ENCODE measurements at places on chromosomes 1 and 21.

GRCh38 chr1:213530611-213531320, 457.0 kb upstream of the PROX1 start:
- no peak for DNase-seq

GRCh38 chr1:21861602-21862429, 49.8 kb downstream of the LDLRAD2 start:
- DNase-seq: no peak

DNA sequence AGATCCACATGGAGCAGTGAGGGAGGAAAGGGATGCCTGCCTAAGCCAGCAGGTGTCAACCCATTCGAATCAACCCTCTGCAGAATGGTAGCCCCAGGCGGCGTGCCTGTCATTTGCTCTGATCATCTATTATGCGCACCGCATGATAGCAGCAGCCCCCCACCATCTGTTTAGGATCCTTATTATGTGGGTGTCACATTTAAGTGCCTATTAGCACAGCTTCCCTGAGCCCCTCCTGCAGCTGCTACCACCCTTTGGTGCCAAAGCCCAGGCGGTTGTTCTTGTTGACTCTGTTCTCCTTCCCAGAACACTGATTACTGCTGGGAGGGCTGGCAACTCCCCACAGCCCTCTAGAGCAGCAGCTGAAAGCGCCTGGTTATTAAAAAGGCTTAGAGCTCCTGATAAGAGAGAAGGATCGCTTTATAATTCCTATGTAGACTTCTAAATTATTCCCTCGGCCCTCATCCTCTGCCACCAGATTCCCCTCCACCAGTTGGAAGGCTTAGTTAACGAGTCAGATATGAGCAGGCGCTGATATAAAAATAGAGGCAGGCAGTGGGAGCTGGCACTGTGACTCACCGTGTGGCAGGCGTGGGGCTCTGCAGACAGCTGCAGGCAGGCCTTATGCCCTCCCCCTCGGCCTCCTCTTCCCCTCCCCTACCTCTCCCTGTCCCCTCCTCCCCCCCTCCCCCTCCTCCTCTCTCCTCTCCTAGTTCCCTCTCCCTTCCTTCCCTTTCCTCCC, 23.0 kb downstream of the ACTA1 start:
- DNase-seq: no peak

- no peak for DNase-seq
Measured at GRCh38 chr1:226891846-226892523, 21.6 kb downstream of the PSEN2 start.

- no peak for DNase-seq
Measured at GRCh38 chr1:95223110-95223509, 10.9 kb upstream of the RWDD3 start.

DNA sequence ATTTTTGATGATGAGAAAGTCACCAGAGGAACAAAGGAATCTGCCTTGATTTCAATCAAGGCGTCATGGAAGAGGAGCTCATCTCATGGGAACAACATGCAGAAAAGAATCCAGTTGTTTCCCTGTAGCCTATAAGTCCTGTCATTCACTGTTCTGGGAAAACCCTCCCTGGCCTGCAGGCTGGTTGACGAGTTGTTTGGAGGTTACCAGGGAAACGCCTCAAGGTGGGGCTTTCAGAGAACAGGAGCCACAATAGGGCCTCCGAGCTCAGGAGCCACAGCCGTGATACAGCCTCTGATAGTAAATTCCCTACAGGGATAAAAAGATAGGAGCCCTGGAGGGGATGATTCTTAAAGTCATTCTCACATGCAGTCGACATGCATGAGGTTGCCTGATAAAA, 135.2 kb downstream of the PSMG1 start:
- DNase-seq: no peak

All from GM19239 (cell line).